ENCODE measurements at places on chromosomes 7 and 10.

GRCh38 chr10:103045961-103046360, 127.9 kb downstream of the CNNM2 start:
- no peak for DNase-seq

DNA sequence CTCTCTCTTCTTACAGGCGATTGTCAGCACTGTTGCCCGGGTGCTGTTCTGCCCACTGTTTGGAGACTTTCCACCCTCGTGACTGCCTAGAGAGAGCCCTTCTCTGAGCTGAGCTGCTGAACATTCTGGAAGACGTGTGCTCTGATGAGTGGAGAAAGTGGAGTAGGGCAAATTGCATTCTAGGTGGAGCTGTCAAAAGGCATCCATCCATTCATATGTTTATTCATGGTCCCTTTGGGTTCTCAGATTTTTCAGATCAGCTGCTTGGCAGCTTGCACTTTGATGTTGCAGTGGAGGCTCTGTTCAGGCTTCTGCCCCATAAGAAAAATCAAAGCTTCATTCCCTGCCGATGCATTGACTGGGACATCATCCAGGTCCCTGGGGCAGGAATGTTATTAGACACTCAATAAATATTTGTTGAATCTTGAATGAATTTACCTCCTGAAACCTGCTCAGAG, 120.7 kb upstream of the EEPD1 start:
- no peak for DNase-seq

- no peak for DNase-seq
Measured at GRCh38 chr10:70123817-70124216, 8.8 kb downstream of the AIFM2 start.

DNA sequence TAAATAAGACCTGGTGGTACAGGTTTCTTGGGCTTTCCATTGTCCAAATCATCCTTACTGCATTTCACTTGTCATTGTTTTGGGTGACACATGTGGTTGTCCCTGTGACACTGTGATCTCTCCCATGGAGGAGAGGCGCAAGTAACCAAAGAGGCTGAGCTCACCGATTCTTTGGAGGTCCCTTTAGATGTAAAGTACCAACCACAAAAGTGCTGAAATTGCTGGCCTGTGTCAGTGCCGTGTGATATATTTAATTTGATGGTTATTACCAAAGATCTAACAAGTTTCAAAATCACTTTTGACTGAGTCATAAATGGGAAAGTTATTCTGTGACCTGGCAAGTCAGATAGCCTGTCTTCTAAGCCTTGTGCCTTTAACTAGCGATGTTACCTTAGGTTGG, 19.4 kb downstream of the MCM10 start:
- DNase-seq, result no peak

- DNase-seq, result no peak
Measured at GRCh38 chr7:17060051-17060450, 178.3 kb upstream of the AGR3 start.

DNA sequence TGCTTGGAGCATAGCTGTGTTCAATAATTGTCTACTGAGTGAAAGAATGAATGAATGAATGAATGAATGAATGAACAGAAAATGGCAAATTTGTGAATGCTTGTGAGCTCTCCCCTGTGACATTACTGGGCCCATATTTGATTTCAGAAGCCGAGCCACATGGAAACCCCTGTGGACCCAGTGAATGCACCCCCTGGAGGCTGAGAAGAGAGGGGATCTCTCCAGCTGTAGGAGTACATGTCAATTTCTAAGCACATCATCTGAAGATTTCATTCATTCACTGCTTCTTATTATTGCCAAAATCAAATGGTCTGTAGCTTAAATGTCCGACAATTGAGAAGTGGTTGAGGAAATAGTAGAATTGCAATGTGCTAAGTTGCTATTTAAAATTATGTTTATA, 58.3 kb upstream of the DOCK1 start:
- DNase-seq, result no peak

- DNase-seq, result no peak
Measured at GRCh38 chr7:88233828-88234227, 14.0 kb upstream of the SRI start.

GRCh38 chr7:30019960-30020359, 6.5 kb downstream of the FKBP14 start:
- DNase-seq, result no peak

DNA sequence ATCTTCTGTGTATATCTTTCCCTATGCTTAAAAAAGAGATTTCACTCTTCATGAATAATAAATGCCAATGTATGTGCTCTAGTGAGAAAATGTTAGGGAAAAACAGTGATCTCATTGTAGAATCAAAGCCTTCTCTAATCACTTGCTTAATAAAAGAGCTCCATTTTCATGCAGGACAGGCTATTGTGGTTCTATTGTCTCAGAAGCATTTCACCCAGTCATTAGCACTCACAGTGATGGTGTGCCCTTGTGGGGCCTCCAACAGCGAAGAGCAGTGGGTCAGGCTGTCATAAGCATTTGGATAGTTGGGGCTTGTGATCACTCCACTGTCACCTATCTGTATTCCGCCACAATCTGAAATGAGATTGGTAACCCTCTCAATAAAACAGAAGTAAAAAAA, 83.9 kb upstream of the RSU1 start:
- DNase-seq, result no peak

DNA sequence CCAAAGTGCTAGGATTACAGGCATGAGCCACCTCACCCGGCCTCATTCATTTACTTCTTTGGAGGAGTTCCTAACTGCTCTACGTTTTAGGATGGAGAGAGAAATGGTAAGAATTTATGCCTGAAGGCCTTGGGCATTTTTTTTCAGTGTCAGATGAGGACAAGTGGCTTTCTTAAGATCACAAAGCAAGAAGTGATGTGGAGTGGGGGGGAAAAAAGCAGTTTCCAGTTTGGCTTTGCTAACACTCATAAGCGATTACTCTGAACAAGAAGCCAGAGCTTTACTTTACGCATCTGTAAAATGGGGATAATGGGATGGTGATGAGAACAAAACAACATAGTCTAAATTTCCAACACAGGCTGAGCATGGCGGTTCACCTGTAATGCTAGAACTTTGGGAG, 2.6 kb upstream of the PPIA start:
- no peak for DNase-seq

DNA sequence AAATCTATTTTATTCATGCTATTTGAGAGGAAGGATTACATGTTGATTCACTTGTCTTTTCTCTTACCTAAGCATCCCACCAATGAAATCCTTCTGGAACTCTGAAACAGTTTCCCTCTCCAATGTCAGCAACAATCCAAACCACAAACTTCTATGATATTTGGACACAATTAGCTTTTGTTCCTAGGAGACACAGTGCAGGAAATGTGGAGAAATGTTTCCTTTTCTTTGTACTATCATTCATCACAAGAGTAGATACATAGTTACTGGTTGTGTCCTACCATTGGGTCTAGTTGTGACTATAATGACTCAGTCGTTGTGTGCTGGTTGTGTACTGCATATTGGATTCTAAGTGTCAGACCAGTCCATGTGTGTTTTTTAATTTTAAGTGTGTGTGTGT, 156.8 kb upstream of the MAGI2 start:
- no peak for DNase-seq

GRCh38 chr10:116056445-116057293, 216.3 kb downstream of the GFRA1 start:
- DNase-seq, result no peak

GRCh38 chr7:92584953-92585352, 5.2 kb downstream of the FAM133B start:
- DNase-seq, result no peak

GRCh38 chr7:99125505-99125865, 18.4 kb downstream of the SMURF1 start:
- DNase-seq, result no peak

- DNase-seq, result no peak
Measured at GRCh38 chr10:89245802-89246201, 5.8 kb downstream of the LIPA start.

GRCh38 chr7:127782075-127782474, 130.1 kb downstream of the SND1 start:
- DNase-seq, result no peak
